Activated naive CD4-positive, alpha-beta T cell treated with anti-CD3 and anti-CD28 coated beads, Interleukin-2, amount 50 U/mL, for 72 hours (primary cell): ENCODE measurements at places on chromosomes 3 and 15.

- no peak for DNase-seq
Measured at GRCh38 chr3:133197619-133198018, 159.4 kb downstream of the TMEM108 start.

DNA sequence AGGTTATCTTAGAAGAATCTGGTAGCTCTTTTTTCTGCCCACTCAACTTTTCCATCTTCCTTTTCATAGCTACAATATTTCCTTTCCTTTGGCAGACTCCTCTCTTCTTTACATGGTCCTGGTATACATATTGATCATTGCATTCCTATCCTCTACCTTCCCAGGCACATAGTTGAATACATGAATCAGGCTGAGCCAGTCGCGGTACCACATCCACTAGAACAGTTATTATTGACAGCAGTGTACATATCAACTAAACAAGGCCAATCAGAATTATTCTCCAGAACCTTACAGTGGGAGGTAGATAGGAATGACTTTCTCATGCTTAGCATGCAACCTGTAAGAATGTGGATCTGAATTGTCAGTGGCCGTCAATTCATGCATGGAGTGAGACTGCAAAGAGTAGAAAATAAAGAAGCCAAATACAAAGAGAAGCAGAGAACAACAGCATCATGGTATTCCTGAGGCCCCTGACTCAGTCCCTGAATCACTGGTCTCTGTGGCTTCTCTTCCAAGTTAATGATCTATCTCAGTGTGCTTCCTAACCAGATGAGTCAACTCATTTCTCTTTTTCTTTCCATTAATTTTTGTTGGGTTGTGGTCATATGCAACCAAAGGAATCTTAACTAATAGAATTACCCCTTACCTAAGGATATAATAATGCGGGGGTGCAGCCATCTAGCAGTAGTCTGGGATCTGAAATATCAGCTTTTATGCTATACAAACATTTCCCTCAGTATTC is 60.9 kb upstream of the DCBLD2 start:
- no peak for DNase-seq

GRCh38 chr3:43817825-43818224 is 127.1 kb downstream of the ABHD5 start:
- no peak for DNase-seq

GRCh38 chr3:186783731-186784515 is 546 bp downstream of the EIF4A2 start:
- DNase-seq, result peak; percentile 76

GRCh38 chr3:46934072-46934471 is 42.5 kb downstream of the CCDC12 start:
- DNase-seq, result no peak

DNA sequence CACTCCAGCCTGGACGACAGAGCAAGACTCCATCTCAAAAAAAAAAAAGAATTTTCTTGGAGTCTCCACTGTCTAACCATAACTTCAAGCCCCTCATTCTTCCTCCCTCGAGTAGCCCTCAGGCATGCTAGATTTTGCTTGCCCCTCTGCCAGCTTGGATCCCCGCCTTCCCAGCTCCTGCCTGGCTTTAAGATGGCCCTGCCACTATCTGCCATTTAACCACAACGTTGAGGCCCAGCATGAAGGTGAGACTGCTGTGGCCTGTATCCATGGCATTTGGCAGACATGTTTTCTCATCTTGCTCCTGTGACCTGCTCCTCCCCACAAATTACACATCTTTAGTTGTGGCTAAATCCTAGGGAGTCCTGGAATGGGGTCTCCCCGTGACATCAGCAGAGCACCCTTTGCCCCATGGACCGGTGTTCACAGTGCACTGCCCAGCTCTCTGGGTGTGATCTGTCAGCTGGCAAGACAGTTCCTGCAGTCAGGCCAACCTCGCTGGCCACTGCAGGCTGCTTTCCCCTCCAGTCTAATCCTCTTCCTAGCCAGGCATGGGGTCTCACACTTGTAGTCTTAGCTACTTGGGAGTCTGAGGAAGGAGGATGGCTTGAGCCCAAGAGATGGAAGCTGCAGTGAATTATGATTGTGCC is 10.4 kb downstream of the VPS18 start:
- DNase-seq, result no peak

- DNase-seq, result no peak
Measured at GRCh38 chr3:24220859-24221657, 273.6 kb downstream of the THRB start.

DNA sequence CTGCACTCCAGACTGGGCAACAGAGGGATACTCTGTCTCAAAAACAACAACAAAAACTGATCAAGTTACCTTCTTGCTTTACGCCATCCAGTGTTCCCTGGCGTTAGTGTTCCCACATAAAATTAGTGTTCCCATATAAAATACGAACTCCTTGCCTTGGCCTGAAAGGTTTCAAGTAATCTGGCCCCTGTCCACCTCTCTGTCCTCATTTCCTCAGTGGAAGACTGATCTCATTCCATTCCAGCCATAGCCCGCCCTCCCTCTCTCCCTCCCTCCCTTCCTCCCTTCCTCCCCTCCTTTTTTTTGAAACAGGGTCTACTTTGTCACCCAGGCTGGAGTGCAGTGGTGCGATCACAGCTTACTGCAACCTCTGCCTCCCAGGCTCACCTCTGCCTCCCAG is 2.8 kb upstream of the CAND2 start:
- DNase-seq, result no peak

DNA sequence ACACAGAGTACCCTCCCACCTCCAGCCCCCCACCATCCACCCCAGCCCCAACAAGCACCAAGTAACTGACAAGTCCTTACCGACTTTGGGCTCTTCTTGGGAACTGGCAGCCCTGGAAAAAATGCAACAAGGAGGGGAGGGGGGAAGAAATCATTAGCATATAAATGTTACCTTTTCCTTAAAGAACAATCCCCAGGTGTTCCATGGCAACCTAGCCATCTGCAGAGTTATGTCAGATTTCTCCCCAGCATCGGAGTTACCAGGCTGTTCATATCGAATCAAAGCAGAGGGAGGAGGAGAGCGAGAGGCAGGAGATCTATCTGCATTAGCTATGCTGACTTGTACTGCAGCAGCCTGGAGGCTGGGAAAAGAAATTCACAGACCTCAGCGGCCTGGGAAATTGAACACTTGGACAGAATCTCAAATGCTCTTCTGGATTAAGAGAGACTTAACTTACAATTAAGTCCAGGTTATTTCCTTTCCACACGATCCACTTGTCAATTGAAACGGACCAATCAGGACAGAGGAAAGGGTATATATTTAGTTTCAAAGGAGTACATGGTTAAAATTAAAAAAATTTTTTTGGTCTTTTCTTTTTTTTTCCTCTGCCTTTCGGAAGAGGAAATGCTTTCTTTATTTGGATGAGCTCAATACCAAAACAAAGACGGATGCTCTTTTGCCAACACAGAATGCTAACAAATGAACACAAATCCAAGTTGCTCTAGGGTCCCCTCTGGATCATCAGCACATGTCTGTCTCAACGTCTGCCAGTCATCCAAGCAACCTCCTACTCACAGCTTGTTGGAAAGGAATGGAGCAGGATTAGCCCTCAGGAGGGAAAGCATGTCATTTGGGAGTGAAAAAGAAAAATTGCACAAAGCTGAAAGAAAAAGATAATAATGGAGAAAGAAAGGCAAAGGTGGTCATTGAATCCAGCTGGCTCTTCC is 637.1 kb downstream of the MAGI1 start:
- no peak for DNase-seq

DNA sequence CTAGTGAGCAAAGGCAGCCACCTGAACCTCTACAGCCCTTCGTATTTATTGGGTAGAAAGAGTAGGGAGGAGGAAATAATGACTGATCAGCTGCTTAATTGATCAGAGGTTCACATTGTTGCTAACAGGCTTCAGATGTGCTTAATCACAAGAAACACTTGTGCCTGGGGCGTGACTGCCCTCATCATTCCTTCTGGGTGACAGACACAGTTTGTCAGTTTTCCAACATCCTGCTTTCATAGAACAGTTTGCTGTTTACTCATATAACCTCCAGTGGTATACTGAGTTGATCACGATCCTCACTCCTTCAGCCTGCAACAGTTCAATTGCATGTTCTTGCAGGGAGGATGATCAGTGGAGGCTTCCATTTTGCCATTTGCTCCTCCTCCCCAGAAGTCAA is 13.6 kb upstream of the CASR start:
- DNase-seq, result no peak

DNA sequence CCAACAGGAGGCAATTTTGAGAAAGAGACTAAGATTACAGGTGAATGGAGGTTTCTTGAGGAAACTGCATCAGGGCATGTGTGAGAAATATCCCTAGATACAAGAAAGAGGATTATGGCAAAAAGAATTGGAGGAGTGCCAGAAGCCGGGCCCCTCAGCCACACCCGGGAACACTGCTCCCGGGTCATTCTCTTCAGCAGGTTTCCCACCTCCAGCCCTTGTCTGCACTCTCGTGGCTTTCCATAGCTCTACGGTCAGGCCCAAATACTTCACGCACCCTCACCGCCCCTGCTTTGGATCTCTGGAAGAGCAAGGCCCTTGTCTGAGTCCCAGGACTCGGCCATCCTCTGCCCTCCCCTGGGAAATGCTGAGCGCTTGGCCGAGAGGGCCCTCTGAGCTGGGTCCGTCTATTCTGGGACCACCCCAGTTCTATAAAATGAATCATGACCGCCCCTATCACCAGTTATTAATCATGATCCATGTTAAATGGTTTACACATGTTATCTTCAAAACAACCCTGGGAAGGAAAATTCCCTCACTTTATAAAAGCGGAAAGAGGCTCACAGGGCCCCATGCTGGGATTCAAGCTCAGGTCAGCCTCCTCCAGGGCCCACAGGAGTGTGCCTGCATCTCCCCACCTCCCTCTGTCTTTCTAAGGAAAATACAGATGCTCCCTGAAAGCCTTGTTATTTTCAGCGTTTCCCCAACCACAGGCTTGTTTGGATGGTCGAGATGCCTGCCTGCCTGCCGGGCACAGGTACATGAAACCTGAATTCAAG is 38.8 kb upstream of the SPTBN5 start:
- no peak for DNase-seq

GRCh38 chr3:192482391-192482790 is 244.9 kb downstream of the FGF12 start:
- no peak for DNase-seq

- no peak for DNase-seq
Measured at GRCh38 chr3:130795396-130795795, 48.8 kb upstream of the PIK3R4 start.

GRCh38 chr3:153247331-153248330 is 85.6 kb downstream of the RAP2B start:
- no peak for DNase-seq

- DNase-seq, result no peak
Measured at GRCh38 chr3:86239946-86240345, 751.0 kb downstream of the VGLL3 start.

- no peak for DNase-seq
Measured at GRCh38 chr15:86329311-86330013, 249.8 kb downstream of the AGBL1 start.

DNA sequence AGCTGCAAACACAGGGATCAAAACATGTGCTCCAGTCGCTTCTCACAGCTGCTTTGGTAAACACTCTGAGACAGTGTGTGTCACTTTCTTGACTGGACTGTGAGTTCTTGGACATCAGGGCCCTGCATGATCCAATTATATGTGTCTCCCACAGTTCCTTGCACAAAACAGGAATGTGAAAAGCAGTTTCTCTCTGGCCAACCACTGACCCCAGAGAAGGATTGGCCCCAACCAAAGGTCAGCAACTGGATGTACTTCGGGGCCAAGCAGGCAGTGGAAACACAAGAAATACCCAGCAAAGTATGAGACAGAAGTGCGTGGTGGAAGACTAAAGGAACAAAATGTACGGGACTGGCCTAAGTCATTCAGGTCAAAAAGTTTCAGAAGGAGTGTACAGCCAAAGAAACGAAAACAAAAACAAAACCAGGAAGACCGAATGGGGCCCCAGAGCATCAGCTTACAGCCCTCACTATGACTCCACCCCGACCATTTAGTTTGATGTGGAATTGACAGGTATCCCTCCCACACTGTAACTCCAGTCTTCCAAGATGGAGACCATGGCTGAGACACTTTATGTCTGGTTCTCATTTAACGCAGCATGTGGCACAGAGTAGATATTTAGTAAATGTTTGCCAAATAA is 76.7 kb upstream of the LPP start:
- no peak for DNase-seq

GRCh38 chr3:52146189-52146588 is 8.0 kb downstream of the POC1A start:
- no peak for DNase-seq

DNA sequence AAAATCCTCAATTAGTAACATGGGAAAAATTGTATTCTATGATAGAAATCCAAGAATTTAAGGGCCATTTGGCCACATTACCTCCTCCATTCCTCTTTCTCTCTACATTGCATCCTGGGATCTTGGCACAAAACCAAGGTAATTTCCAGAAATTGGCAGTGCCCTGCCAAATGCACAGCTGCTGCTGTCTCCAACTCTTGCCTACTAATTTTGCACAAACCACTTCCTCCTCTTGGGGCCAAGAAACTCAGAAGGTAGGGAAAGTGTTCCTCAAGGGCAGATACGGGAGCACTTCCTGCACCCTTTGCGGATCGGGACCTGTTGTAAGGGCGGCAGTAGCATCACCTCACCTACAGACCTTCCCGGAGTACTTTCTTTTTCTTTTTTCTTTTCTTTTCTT is 57.8 kb downstream of the MAP3K13 start:
- no peak for DNase-seq

DNA sequence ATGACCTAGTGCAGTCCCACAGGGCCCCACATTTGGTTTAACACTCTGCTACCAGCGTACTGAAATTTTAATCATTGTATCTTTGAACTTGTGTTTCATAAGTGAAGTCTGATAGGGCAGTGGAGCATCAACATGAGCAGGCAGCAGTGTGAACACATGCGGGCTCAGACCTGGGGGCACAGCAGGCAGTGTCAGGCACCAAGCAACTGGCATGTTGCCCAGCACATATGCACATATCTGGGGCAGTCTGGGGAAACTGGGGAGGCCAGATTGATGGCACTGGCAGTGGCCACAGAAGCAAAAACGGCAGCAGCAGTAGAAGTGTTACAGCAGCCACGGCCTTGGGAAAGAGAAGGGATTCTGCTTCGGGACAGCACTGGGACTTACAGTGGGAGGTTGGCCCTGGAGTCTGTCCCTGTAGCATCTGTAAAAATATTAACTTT is 353.9 kb upstream of the KCNMB2 start:
- no peak for DNase-seq

DNA sequence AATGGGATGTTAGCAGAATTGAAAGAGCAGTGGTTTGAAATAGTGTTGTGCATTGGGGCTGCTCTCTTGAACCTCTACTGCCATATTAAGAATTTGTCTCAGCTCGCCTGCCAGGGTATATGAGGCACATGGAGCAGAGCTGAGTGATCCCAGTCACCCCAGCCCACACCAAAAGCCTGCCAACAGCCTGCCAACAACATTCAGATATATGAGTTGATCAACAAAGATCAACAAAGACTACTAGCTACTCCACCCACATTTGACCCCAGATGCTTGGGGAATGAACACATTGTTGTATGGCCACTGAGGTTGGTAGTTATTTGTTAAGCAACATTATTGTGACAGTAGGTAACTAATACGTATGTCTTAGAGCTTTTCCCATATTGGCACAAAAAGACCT is 570.9 kb upstream of the IL12A start:
- no peak for DNase-seq
